ENCODE measurements at places on chromosomes 1 and 21. TPM values are rescaled to one million over a fixed set of nuclear protein-coding genes. Genes with fewer than 3 reads are reported as not detected.

Gene TMEM79
- total RNA-seq = 1.3 TPM

Gene OR2T29
- not detected for total RNA-seq

Gene PRKAB2
- 49.0 TPM for total RNA-seq

Gene CXADR
- total RNA-seq = 21.1 TPM

Gene ERRFI1
- 11.1 TPM for total RNA-seq

Gene C1orf185
- not detected for total RNA-seq

Gene SLAMF1
- 0.27 TPM for total RNA-seq

Gene CD84
- 2.5 TPM for total RNA-seq

DNA sequence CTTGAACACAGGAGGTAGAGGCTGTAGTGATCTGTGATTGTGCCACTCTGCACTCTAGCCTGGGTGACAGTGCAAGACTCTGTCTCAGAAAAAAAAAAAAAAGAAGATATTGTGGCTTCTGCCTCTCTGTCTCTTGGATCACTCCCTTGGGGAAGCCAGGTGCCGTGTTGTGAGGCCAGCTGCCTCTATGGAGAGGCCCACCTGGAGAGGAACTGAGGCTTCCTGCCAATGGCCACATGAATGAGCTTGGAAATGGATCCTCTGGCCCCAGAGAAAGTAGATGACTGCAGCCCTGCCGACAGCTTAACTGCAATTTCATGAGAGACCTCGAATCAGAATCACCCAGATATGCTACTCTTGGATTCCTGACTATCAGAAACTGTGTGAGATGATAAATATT, 19.7 kb upstream of the AK2 start:
- no peak for DNase-seq

DNA sequence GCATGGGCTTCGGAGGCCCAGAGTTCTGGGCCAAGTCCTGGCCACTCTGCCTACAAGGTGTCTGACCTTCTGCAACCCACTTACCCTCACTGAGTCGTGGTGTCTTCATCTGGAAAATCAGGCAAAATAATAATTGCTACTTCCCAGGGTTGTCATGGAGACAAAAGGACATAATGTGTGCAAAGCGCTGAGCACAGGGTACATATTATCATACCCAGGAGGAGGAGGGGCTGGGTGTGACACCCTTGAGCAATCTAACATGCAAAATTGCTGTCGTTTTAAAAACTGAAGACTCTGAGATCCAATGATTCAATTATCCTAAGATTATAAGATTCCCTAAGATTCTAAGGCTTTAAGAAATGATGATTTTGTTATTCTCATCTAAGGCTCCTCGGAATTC, 459.5 kb downstream of the PTPRU start:
- DNase-seq = no peak

DNA sequence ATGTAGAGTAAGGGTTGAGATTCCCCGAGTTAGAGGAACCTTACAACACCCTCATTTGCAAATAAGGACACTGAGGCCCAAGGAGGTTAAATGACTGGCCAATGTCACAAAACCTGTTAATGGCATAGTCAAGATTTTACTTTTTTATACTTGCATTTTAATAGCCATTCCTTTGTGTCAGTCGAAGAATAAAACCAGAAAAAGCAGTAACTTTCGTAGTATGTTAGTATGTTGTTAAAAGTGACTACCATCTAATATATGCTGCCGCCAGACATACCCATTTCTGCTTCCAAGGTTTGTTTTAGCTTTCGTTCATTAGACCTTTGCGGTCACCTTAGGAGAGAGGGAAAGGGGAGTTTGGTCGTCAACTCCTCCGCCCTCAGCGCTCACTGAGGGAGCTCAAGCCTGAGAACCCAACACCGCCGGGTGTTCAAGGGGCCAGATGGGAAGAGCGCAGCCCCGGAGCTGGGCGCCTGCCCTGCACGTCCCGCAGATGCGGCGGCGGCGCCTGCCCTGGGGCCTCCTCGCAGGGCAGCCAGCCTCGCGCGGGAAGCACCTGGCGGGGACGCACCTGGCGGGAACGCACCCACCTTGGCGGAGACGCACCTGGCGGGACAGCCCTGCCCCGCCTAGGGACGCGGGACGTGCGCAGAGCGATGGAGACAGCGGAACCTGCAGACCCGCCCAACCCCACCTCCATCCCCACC, 466 bp downstream of the VPS26C start:
- peak; percentile 69 for DNase-seq

DNA sequence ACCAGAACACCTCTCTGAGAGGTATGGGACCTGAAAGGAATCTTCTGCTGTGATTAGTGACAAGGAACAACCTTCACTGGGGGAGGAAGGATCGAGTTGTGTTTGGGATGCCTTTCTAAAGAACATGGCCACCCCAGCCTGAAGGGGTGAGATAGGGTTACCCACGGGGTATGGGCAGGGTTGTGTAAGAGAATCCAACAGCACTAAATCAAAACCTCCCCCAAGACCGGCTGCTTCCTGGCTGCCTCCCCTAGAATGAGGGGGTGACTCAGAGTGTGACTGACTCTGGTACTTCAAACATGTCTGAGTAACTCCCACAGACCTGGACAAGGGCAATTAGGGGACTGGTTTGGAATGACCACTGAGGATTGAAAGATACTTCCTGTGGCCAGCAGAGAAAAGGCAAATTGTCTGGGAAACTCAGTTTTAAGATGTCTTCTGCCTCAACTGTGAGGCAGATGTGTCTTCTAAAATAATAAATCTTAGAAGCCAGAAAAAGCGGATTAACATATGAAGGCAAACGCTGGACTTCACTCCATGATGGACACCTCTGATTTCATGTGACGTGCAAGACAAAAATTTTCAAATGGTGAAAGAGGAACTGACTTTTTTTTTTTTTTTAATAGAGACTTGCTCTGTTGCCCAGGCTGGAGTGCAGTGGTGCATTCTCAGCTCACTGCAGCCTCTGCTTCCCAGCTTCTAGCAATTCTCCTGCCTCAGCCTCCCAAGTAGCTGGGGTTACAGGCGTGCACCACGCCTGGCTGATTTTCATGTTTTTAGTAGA, 6.7 kb upstream of the PTPN14 start:
- no peak for DNase-seq

DNA sequence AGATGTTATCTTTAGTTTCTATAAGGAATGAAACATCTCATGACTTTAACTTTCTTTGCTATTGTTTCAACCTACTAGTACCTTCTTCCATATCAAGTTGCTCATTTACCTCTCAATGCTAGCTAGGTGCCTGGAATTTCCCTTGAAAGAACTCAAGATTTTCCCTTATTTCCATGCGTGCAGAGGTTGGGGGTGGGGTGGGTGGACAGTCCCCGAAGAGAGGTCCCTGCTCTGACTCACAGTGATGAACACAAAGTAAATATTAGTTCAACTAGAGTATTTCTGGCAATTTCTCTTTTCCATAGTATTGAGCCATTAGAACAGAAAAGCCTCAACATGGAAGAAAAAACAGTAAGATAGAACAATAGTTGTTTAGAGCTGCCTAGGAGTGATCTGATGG, 239.0 kb upstream of the ZP4 start:
- DNase-seq = no peak

DNA sequence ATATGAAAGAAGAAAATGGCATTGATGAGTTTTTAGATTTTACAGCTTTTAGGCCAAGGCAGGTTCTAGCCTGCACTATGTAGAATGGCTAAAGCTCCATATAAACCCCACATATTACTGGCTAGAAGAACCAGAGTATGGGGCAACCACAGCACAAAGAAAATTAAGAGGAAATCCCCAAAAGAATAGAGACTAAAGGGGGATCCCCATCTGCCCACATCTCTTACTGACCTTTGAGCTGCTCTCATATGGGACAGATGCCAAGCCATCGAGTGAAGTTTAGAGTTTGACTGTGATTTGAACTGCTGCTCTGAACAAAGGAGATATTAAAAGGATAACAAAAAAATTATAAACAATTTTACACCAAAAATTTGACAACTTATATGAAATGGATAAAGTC, 102.2 kb upstream of the HAO2 start:
- no peak for DNase-seq

GRCh38 chr1:63873751-63874150, 99.9 kb downstream of the ROR1 start:
- DNase-seq = no peak

DNA sequence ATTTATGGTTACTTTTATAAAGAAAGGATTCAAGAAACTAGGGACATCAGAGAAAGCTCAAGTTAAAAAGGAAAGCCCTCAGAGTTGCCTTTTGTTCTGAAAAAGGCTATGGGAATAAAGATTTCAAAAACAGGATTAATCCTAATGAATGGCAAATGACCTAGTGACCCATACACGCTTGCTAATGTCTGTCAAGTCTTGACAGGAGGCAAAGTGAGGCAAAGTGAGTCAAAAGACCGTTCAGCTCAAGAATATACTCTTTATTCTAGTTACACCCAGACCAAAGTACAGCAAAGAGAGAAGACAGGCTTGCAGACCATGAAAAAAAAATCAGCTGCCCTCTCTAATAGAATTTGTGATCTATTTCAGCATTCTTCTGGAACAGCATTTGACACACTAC, 3.5 kb downstream of the ZNF436 start:
- no peak for DNase-seq

GRCh38 chr1:101139821-101140718, 96.7 kb upstream of the S1PR1 start:
- DNase-seq = no peak

GRCh38 chr1:54339126-54339525, 67.1 kb downstream of the SSBP3 start:
- no peak for DNase-seq

GRCh38 chr1:242425232-242425631, 99.3 kb downstream of the PLD5 start:
- no peak for DNase-seq

DNA sequence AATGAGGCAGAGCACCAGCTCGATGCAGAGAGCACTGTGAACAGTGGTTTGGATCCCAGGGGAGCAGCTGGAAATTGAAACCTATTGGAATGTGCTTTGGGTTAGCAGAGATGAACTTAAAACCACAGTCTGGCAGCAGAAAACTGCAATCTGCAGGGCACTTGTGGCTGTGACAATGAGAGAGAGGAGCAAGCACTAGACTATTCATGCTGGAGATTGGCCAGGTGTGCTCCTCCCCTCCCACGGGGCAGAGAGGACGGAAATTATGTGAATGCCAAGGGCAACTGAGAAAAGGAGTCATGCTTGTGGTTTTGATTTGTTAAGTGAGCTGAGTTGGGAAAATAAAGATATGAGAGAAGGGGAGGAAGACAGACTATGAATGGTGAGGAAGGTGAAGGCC, 38.1 kb downstream of the HSD3B2 start:
- no peak for DNase-seq

DNA sequence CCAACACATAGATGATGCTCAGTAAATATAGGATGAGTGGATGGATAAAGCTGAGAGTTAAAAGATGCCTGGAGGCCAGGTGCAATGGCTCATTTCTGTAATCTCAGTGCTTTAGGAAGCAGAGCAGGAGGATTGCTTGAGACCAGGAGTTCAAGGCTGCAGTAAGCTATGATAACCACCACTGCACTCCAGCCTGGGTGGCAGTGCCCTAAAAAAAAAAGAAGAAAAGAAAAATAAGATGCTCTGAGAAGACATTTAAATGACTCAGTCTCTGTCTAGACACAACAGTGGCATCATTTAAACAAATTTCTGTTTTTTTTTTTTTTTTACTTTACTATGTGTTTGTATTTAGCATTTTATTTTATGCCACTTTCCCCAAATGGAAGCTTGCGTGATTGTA, 25.3 kb upstream of the IL19 start:
- DNase-seq = no peak

- DNase-seq = no peak
Measured at GRCh38 chr1:58135821-58136321, 410.7 kb downstream of the OMA1 start.

DNA sequence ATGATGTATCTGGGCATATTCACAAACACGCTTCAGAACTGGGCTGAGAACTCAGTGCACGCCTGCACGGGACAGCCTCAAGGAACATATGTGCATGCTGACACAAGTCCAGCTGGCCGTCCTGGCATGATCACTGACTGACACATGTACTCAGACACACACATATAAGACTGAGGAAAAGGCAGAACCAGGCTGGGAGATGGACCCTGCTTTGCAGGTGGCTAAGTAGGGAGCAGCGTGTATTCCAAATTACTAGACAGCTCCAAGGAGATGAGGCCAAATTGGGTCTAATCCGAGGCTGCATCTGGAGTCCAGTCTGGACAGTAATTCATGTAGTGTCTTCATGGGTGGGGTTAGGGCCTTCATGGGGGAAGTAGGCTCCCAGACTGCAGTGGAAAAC, 41.4 kb upstream of the GJB5 start:
- DNase-seq = no peak

DNA sequence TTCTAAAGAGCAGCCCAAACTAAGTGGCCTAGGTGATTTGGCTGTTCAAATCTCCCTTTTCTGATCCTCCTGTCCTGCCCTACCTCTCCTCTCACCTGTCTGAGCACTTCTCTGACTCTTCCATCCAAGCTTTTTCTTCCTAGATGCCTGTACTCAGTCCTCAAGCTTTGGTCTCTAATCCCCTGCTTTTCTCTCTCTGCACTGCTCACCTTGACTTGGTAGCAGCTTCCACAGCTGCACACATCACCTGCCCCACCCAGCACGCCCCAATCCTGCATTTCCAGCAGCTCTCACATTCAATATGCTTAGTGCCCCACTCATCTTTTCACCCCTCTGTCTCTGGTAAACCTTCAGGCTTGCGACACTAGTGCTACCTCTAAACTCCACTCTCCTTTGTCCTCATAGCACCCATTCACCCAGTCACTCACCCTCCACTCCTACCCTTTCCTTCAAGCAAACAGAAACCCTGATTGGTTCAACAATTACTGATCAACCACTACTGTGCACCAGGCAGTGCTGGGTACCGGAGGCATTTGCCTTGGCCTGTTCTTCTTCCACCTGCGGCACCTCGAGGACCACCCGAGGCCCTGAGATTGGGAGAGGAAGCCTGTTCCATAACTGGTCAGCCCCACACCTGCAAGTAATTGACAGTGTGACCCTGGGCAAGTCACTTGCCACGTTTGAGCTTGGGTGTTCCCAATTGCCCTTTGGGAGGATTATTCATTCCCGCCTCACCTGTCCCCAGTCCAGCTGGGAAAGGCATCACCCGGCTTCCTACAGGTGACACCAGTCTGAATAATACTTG, 136.1 kb upstream of the EDN2 start:
- no peak for DNase-seq

DNA sequence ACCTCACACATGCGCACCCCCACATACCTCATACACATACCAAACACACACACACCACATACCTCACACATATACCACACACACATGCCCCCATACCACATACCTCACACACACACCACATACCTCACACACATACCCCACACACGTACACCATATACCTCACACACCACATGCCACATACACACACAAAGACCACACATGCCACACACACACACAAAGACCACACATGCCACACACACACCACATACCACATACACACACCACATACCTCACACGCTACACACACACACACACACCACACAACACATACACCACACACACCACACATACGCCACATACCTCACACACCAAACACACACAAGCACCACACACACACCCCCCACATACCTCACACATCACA, 30.0 kb downstream of the HIVEP3 start:
- DNase-seq = no peak

GRCh38 chr1:11328444-11328843, 55.4 kb downstream of the UBIAD1 start:
- no peak for DNase-seq

GRCh38 chr21:45479691-45480675, 62.3 kb downstream of the SLC19A1 start:
- no peak for DNase-seq

- DNase-seq = no peak
Measured at GRCh38 chr1:12453400-12454343, 164.3 kb downstream of the DHRS3 start.
